ENCODE measurements at places on chromosomes 7 and 10.

DNA sequence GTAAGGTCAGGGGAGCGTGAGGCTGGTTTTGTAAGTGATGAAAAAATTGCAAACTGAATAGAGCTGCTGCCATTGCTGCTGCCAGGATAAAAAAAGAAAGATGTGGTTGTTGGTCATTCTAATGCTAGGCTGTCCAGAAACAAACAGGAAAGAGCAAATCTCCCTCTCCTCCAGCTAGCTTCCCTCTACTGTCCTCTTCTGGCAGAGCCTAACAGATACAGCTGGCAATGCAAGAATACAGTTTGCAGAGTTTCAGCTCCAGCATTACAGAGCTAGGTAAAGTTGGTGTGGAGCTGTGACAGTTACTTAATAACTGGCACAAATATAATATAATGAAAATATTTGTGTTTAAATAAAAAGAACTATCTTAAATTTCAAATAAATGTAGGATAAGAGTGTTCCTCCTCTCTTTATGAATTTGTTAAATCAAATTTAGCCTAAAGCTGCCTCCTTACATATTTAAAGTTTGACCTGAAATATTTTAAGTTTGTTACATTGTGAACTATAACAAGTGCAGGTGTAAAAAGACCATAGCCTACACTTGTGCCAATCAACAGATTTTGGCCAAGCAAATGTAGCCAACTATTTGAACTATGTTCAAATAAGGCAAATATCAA is 407.7 kb downstream of the SH2D4B start:
- no peak for DNase-seq

- DNase-seq: no peak
Observed at GRCh38 chr7:36131499-36131898, 21.6 kb upstream of the EEPD1 start.

GRCh38 chr10:113947184-113948041 is 93.0 kb downstream of the NHLRC2 start:
- DNase-seq: no peak

DNA sequence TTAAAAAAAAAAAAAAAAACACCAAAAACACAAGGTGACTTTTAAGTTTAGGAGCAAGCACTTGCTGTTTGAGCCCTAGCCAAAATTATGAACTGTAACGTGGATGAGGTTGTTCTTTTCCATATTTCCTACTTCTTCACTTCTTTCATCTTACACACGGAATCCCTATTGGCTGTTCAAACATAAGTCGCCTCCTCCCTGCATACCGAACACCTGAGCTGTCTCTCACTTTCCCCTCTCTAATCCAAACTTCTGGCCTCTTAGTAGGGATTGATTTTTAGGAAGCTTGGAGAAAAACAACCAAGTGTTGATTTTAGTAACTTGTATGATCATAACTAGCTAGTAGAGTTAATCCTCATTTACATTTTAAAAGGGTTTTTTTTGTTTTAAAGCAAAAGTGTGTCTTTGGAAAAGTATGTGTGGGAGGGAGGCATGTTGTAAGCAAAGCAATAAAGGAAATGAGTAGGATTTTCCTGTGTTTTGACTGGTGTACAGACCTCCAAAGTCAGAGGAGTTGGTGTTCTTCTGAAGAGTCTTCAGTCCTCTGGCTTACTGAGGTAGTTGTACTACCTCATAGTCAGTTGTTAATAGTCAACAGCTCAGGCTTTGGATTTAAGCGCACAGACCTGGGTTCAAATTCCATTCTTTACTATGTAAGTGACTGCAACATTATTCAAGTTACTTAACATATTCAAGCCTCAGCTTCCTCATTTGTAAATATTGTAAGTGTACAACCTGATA is 39.3 kb downstream of the RABGEF1 start:
- DNase-seq: no peak

GRCh38 chr7:2028733-2029132 is 204.0 kb downstream of the MAD1L1 start:
- no peak for DNase-seq

GRCh38 chr7:115068220-115068619 is 146.3 kb downstream of the MDFIC start:
- DNase-seq: no peak

DNA sequence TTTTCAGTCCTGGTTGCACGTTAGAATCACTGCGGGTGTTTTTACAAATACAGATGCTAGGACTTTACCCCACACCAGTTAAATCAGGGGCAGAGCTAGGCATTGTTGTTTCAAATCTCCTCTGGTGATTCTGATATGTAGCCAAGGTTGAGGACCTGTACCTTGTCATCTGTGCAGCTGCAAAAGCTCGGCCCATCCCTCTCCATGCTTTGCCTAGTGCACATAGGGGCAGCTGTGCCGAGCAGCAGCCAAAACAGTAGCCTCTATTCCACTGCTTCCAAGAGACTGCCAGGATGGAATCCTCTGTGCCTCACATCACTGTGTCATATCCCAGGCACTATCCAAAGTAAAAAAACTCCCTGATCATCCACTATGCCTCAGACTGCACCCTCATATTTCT is 181.3 kb downstream of the CDK14 start:
- no peak for DNase-seq

All from stimulated activated CD4-positive, alpha-beta T cell treated with anti-CD3 and anti-CD28 coated beads, Interleukin-4, amount 100 ng/mL, for 4 hours (primary cell).